Eye (tissue), 1 donor: ENCODE measurements at places on chromosomes 13 and 19.
A peak's percentile ranks its signal among the peaks of the same experiment; 100 is the strongest.

DNA sequence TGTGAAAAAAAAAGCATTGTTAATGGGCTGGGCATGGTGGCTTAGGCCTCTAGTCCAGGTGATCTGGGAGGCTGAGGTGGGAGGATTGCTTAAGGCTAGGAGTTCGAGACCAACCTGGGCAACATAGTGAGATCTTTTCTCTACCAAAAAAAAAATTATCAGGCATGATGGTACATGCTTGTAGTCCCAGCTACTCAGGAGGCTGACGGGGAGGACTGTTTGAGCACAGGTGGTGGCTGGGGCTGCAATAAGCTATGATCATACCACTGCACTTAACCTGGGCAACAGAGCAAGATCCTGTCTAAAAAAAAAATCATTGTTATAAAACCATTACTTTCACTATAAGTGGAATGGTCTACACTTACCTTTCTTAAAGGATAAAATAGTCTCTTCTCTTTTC, 30.4 kb downstream of the GPC6 start:
- no peak for DNase-seq

DNA sequence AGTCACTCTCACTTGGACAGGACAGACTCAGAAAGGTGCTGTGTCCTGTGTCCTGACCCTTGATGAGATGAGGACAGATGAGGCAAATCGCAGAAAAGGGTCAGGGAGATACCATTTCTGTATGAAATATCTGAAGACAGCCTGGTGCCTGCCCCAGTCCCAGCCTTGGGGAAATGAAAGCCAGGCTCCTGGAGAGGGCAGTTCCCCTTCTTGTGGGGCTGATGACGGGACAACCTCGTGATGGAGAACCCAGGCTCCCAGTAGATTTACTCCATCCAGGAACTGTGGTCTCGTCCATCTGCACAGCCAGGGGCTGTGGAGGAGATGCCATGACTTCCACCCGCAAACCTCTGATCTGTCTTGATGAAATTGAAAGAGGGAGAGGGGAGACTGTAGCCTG, 13.8 kb downstream of the LILRB1 start:
- no peak for DNase-seq

- peak; percentile 29 for DNase-seq
Observed at GRCh38 chr19:54684527-54684926, 21.7 kb downstream of the LILRB4 start.

- DNase-seq = no peak
Observed at GRCh38 chr13:30898070-30898469, 8.0 kb upstream of the MEDAG start.

DNA sequence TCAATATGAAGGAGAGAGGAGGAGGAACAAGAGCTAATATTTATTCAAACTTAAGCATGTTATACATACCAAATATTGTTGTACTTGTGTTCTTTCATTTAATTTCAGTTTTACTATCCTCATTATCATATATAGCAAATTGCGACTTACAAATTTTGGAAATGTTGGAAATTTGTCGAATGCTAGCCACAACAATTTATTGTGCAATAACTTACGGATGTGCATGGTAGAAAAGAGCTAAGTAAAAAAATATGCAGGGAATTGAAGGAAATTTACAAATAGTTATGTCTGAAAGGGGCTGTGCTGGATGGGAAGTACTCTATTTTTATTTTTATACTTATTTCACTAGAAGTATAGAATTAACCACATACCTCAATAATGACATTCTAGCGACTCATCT, 376.3 kb downstream of the PCDH20 start:
- DNase-seq = no peak

GRCh38 chr13:25170554-25171111, 1.5 kb downstream of the AMER2 start:
- peak; percentile 73 for DNase-seq

GRCh38 chr19:52297601-52298364, 814 bp downstream of the ZNF480 start:
- DNase-seq = no peak

- no peak for DNase-seq
Observed at GRCh38 chr13:27607125-27607524, 13.2 kb downstream of the LNX2 start.

GRCh38 chr13:48562296-48563066, 29.6 kb upstream of the RCBTB2 start:
- DNase-seq = no peak
